Stimulated activated CD4-positive, alpha-beta T cell treated with anti-CD3 and anti-CD28 coated beads, Interleukin-15, amount 100 ng/mL, for 1 hour (primary cell): ENCODE measurements at places on chromosomes 7 and 10.

DNA sequence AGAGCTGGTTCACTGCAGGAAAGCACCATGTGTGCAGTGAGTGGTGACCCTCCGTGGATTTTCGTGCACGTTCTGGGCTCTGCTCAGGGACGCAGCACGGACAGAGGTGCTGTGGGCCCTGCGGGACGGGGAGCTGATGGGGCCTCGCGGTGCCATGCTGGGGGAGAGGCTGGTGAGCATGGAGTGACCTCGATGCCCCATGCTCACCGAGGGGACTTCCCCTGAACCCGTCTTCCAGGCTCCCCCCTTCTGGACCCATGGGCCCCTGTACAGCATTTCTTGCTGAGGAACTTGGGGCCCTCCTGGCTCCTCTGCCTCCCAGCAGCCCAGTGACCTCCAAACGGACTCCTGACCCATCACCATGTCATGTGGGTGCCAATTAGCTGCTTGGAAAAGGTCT lies 253.7 kb downstream of the DNAJB6 start:
- DNase-seq, result no peak

- no peak for DNase-seq
Observed at GRCh38 chr7:130923365-130923764, 189.4 kb upstream of the KLF14 start.

GRCh38 chr10:18020523-18020922 lies 68.8 kb downstream of the SLC39A12 start:
- DNase-seq, result no peak

DNA sequence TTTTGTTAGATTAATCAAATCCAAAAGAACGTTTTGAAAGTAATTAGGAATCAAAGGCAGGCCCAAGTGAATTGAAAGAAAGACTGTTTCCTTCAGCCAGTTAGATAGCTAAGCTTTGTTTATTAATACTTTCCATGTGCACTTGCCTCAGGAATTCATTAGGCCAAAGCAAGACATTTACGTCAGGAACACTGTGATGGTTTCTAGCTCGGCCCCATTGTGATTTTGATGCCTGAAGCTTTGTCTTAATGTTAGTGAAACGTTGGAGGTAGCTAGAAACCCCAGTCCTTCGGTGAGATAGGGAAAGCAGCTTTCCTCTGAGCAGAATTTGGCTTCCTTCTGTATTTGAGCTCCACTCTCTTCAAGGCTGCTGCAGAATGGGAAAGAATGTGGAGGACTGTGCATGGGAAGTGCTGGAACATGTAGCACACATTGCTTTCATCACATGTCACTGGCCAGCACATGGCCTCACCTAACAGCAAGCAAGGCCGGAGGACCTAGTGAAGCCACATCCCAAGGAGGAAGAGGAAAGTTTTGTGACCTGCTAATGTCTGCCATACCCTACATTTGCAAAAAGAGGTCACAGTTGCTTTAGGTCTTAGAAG lies 64.1 kb downstream of the PCGF5 start:
- DNase-seq, result no peak

DNA sequence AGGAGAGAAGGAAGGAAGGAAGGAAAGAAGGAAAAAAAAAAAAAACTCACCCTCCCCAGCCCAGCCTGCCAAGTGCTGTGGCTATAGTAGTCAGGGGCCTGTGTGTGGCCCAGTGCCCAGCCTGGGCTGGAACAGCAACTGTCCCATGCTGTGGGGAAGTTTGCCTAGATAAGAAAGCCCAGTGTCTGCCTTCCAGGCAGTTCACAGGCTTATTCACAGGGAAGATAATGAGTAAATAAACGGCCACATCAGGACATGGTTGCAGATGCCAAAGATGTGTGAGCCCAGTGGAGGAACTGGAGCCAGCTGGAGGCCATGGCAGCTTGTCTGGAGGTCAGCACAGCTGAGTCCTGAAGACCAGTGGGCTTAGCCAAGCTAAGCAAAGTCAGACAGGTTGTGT lies 132.4 kb upstream of the FOXK1 start:
- no peak for DNase-seq

DNA sequence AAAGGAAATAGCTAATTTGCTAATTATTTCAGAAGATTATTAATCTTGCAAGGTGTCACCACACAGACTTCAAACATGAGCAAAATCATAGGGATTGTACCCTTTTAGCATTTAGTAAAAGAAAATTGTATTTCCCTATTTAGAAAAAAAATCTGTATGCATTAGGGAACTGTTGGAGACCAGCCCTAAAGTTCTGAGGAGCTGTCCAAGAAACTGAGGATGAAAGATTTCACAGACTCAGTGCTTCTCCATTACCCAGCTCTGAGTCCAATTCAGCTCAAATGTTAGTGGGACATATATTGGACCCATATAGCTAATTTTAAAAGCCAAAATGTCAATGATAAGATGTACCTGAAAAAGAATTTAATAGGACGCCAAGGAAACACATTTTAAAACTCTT lies 271.7 kb downstream of the SNX10 start:
- no peak for DNase-seq

DNA sequence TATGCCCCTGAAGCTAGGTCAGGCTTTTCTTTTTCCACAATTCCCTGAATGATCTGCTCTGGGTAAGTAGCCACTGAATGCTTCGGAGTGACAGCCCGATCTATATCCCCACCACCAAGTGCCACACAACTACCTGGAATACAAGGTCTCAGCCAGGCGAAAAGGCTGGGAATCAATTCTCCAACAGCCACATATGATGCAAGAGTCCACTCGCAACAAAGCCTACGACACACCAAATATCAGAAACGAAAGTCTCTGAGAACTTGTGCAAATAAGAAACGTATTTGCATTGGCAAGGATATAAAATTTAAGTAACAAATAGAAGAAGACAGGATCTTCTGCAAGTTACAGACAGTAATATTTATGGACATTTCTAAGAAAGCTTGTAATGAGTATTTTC lies 5.7 kb downstream of the HIPK2 start:
- DNase-seq, result no peak

- no peak for DNase-seq
Observed at GRCh38 chr7:155408651-155409586, 49.0 kb upstream of the EN2 start.

- DNase-seq, result no peak
Observed at GRCh38 chr7:22124941-22125340, 179.2 kb upstream of the CDCA7L start.

DNA sequence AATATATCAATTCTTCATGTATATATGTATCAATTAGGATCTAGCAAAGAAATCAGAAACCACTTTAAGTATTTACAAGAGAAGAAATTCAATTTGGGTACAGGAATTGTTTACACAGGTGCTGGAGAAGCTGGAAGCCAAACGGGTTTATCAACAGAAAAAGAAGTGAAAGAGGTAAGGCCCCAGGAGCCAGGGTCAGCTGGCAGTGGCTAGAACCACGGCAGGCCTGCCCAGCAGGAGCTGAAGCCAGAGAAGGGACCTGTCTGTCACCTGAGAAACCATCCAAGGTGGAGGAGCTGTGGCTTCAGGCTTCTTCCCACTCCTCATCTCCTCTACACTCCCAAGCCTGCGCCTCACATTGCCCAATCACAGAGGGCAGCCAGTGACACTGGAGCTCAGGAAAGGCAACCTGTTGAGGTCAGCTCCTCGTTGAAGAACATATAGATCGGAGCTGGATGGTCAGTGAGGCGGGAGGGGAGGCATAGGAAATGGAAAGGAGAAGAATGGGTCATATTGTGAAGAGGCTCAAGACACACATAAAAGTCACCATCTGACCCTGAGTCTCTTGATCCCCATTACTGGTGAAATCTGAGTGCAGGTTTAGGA lies 182.6 kb downstream of the REEP3 start:
- DNase-seq, result no peak

DNA sequence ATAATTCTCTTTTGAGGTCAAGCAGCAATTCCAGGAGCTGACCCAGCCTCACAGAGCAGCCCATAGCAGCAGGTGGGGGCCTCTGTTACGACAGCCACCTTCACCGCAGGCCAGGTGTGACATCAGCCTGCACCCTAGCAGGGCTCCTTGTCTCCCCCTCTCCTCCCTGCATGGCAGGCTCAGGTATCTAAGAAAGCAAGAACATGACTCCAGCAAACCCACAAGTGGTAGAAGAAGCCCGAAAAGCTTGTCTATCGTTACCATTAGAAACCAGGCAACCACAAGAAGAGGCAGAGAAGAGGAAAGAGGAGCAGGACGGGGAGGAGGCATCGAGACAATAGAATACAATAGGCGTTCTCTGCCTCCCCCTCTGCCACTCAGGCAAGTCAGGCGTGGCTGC lies 104.0 kb upstream of the PRR15 start:
- DNase-seq, result no peak

DNA sequence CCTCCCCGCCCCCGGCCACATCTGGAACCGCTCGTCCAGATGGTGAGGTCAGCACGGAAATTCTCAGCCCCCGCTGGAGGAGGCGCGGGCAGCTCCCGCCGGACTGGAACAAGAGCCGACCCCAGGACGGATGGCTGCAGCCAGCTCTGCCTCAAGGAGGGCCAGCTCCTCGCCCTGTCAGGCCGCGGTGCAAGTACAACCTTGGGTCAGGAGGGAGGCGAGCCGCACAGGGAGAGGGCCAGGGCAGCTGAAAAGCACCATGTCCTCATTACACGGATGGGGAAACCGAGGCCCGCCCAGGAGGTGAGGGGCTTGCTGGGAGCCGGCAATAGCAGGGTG lies 3.8 kb upstream of the GRIFIN start:
- no peak for DNase-seq

GRCh38 chr7:35280902-35281301 lies 27.0 kb upstream of the TBX20 start:
- DNase-seq, result no peak

DNA sequence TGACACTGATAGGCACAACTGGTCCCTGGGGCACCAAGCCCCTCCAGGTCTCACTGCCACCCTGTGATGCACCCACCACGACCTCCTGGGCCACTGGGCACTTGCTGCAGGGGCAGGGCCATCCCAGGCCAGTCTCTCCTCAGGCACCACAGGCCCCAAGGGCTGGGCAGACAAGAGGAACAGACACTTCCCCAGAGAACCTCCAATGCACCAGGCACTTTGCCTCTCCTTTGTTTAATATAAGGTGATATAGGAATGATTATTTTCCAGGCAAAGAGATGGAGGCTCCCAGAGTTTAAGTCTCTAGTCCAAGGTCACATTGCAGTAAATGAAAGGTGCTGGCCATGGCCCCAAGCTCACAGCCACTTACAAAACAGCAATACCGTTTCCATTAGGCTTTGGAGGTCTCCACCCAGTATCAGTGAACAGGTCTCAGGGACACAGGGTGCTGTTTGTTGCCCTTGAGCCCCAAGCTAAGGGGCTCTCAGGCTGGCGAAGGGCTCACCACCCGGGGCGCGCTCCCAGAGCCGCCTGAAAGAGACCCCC lies 4.5 kb downstream of the DEPP1 start:
- DNase-seq, result no peak

GRCh38 chr10:33485276-33485675 lies 150.8 kb upstream of the NRP1 start:
- DNase-seq, result no peak

DNA sequence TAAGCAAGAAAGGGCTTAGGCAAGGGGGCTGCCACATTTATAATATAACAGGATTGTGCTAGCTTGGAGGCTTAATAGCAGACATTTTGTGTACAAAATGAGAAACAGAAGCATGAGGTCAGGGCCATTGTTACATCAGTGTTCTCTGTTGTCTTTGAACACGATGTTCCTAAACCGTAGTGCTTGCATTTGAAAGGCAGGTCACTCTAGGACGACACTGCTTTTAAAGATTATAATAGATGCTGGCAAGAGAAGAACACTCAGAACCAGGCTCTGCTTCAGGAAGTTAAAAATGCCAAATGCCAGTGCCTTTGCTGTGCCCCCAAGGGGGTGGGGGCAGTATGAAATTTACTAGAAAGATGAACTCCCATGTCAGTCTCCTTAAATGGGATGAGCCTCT lies 91.1 kb downstream of the SORCS3 start:
- no peak for DNase-seq

DNA sequence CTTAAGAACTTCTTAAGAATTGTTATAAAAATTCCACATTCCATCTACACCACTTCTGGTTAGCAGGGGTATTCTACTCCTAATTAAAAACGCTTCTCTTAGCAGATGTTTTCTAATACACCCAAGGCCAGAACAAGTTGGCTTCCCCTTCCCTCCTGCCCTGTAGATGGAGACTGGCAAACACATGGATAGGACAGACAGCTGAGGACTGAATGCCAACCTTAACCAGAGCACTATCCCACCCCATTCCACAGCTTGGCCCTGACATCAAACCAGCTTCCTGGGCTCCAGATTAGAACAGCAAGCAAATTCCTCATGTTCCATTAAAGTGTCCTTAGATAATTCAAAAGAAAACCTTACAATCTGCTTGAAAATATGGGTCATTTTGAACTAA lies 56.6 kb upstream of the IL6 start:
- no peak for DNase-seq

- no peak for DNase-seq
Observed at GRCh38 chr10:114483575-114483974, 79.3 kb upstream of the AFAP1L2 start.

GRCh38 chr7:3029138-3029537 lies 14.5 kb downstream of the CARD11 start:
- no peak for DNase-seq

DNA sequence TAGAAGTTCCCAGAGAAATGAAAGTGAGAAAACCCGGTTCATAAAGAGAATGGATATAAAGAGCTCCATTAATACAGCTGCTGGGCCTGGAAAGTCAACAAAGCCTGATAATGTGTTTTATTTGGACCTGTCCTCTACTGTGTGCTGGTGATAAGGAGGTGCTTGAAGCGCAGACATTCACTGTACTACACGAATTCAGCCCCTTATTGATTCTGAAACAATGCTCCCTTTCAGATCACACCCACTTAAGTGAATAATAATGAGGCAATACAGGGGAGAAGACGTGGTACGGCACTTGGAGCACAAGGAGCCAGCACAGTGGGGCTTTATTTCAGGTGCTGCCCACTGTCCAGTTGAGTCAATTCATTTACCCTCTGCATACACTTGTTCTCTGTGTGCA lies 260.8 kb downstream of the FGFR2 start:
- no peak for DNase-seq

GRCh38 chr7:2632733-2633537 lies 1.1 kb downstream of the TTYH3 start:
- DNase-seq, result peak; percentile 43

GRCh38 chr7:17709127-17709526 lies 231.2 kb downstream of the SNX13 start:
- no peak for DNase-seq

- DNase-seq, result no peak
Observed at GRCh38 chr10:84270708-84271107, 25.9 kb downstream of the RGR start.

- DNase-seq, result no peak
Observed at GRCh38 chr7:106072715-106073091, 39.4 kb downstream of the SYPL1 start.

- no peak for DNase-seq
Observed at GRCh38 chr10:6232846-6233724, 30.4 kb downstream of the PFKFB3 start.

- DNase-seq, result no peak
Observed at GRCh38 chr7:88090671-88091070, 129.2 kb downstream of the SRI start.

- DNase-seq, result no peak
Observed at GRCh38 chr7:29988424-29989256, 961 bp downstream of the SCRN1 start.
